ENCODE measurements at places on chromosomes 4 and X.

DNA sequence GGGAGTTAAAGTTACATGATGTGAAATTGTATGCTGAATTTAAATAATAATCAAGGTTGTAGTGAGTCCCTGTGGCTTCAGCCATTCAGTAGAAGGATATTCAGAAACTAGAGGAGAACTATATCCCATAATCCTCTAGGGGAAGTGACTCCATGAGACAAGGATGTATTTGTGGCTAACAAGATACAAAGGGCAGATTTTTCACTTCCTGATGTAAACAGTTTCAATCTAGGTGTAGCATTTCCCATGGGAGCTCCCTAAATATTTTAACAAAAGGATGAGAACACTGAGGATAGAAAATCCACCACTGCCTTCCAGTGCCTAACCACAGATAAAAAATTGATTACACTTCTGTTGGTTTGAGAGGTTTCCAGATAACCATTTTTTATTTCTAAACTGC, 435.4 kb upstream of the TENM3 start:
- DNase-seq = no peak

GRCh38 chr4:136967069-136967468, 565.2 kb downstream of the PCDH18 start:
- DNase-seq = no peak

DNA sequence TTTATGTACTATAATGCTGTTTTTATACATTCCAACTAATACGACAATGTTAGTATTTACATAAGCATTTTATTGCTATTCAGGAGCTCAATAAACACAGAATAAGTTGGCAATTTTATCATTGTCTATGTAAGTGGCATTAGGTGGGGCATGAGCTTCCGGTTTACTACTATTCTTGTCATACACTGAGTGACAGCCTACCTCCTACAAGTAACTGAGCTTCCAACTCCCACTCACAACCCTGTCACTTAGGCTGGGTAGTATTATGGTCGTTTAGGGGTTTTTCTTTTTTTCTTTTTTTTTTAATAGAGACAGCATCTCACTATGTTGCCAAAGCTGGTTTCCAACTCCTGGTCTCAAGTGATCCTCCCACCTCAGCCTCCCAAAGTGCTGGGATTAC, 7.4 kb downstream of the PPID start:
- DNase-seq = no peak

GRCh38 chrX:31423609-31424189, 351.9 kb upstream of the FTHL17 start:
- DNase-seq = peak; percentile 65

DNA sequence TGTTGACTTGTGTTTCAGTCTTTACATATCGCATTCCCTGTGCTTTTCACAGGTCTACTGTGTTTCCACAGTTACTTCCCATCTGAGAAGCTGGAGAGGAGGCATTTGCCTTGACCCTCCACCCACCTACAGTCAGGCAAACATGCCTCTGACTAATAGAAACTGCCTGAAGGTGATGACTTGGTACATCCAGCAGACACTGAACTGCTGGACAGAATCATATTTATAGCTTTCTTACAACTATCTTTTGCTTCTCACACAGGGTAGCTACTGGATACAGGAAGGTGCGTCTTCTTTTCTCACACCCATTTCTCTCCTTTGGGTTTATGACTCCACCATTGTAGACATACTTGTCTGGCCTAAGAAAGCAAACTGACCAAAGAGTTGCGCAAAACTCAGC, 58.0 kb downstream of the VGLL1 start:
- no peak for DNase-seq

All from fibroblast of skin of abdomen (primary cell).